NCI-H510A (cell line): ENCODE measurements at places on chromosomes 6 and 20.
A peak's percentile ranks its signal among the peaks of the same experiment; 100 is the strongest.

- DNase-seq = no peak
Measured at GRCh38 chr6:96645106-96645505, 82.2 kb downstream of the FHL5 start.

DNA sequence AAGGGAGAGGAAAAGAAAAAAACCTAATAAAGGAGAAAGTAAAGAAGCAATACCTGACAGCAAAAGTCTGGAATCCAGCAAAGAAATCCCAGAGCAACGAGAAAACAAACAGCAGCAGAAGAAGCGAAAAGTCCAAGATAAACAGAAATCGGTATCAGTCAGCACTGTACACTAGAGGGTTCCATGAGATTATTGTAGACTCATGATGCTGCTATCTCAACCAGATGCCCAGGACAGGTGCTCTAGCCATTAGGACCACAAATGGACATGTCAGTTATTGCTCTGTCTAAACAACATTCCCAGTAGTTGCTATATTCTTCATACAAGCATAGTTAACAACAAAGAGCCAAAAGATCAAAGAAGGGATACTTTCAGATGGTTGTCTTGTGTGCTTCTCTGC lies 70.8 kb upstream of the RNF146 start:
- no peak for DNase-seq

DNA sequence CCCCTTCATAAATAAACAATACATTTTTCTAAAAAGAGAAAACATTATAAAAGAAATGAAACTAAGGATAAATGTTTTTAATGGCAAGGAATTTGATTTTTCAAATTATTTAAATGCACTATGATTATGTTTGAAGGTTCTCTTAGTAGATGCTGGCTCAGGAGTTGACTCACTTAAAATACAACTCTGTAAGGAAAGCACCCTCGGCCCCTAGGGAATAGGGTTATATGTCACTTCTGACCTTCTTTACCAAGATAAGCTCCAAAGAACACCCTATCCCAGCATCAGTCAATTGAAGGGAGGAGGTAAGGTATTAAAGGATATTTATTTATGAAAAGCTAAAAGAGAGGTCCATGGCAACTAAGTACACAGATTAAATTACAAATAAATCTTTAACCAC lies 6.8 kb downstream of the SNAP91 start:
- DNase-seq = no peak

GRCh38 chr20:24910461-24910860 lies 38.6 kb upstream of the CST7 start:
- no peak for DNase-seq

DNA sequence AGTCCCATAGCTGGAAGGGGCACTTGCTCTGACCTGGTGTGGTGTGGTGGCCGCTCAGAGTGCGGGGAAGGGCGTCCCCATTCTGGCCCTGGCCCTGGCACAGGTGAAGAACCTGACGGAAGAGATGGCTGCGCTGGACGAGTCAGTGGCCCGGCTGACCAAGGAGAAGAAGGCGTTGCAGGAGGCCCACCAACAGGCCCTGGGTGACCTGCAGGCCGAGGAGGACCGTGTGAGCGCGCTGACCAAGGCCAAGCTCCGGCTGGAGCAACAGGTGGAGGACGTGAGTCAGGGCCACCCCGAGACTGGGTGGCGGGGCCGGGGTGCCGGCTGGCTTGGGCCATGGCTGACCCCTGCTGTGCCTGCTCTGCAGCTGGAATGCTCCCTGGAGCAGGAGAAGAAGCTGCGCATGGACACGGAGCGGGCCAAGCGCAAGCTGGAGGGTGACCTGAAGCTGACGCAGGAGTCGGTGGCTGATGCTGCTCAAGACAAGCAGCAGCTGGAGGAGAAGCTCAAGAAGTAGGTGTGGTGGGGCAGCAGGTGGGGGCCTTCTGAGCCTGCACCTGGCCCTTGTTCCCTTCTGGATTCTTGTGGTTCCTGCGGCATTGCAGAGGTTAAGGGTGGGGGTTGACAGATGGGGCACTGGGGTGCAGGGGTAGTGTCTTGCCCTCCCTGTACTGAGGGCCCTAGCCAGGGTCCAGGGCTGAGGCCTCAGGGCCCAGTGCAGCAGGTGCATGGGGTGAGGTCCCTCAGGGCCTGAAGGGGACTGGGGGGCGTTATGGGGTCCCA lies 40.8 kb downstream of the MYH7B start:
- no peak for DNase-seq

DNA sequence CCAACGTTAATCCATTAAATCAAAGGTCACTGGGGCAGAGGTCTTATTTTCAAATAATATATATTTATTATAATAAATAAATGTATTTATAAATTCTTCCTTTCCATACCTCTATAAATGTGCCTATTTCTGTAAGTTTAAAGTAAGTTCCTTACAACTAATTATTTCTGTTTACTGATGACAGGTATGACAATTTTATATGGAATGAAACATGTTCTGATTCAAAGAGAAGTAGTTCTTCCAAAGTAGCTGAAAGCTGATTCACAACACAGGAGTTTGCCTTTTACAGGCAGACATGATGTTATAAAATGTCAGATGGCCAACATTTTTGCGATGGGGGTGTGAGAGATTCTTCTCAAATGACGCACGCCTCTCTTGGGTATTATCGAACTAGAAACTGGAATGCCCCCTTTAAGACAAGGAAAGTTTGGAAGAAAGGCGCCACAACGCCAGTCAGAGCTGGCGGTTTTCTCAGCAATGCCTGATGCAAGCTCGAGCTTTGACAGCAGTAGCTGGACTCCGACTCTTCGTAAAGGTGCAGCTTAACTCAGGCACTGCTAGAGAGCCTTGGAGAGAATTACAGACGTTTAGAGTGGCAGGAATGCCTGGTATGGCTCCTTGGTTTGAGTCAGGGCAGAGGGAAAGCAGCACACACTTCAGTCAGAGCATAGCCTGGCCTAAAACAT lies 92.1 kb downstream of the FOXC1 start:
- no peak for DNase-seq

DNA sequence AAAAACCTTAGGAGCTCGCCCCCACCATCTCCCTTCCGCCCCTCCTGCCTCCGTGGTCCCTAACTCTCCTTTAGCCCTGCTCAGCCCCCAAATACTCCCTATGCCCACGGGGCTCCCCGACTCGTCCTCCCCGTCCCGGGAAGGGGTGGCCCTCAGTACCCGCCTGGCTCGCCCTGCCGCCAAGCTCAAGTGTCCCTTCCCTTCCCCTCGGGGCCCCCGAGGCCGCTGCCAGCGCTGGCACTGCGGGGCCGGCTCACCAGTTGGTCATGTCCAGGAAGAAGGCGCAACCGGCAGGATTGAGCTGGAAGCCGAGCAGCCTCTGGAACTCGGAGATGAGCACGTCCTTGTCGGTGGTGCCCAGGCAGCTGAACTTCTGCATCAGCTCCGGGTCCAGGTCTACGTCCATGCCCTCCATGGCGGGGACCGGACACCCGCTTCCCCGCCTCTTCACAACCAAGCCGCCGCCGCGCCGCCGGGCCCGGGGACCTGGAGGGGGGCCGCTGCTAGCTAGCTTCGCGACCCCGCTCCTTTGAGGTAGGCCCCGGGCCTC lies 303 bp downstream of the ILRUN start:
- DNase-seq = peak; percentile 78

DNA sequence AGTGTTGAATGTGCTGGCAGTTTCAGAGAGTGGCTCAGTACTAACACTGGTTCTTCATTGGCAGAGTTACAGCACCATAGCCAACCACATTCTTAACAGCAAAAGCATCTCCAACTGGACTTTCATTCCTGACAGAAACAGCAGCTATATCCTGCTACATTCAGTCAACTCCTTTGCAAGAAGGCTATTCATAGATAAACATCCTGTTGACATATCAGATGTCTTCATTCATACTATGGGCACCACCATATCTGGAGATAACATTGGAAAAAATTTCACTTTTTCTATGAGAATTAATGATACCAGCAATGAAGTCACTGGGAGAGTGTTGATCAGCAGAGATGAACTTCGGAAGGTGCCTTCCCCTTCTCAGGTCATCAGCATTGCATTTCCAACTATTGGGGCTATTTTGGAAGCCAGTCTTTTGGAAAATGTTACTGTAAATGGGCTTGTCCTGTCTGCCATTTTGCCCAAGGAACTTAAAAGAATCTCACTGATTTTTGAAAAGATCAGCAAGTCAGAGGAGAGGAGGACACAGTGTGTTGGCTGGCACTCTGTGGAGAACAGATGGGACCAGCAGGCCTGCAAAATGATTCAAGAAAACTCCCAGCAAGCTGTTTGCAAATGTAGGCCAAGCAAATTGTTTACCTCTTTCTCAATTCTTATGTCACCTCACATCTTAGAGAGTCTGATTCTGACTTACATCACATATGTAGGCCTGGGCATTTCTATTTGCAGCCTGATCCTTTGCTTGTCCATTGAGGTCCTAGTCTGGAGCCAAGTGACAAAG lies 17.0 kb upstream of the ADGRF4 start:
- no peak for DNase-seq

DNA sequence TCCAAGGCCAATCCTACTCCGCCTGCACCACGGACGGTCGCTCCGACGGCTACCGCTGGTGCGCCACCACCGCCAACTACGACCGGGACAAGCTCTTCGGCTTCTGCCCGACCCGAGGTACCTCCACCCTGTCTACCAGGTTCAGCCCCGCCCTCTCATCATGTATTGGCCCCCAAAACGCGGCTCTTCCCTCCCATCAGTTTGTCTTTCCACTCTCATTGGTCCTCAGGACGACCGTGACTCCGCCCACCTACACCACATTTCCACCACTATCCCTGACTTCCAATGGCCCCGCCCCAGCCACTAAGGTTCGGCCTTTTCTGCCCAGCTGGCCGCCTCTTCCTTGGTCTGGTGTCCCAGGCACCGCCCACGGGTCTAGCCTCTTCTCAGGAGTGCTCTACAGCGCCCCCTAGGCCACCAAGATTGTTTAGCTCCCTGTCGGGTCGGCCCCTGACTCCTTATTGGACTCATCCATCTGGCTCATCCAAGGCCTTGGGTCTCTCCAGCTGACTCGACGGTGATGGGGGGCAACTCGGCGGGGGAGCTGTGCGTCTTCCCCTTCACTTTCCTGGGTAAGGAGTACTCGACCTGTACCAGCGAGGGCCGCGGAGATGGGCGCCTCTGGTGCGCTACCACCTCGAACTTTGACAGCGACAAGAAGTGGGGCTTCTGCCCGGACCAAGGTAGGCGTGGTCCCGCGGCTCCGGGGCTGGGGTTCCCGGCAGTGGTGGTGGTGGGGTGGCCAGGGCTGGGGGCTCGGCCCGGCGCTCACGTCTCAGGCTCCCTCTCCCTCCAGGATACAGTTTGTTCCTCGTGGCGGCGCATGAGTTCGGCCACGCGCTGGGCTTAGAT lies 3.1 kb downstream of the MMP9 start:
- DNase-seq = no peak

- DNase-seq = no peak
Measured at GRCh38 chr6:139960671-139961070, 586.2 kb upstream of the CITED2 start.

DNA sequence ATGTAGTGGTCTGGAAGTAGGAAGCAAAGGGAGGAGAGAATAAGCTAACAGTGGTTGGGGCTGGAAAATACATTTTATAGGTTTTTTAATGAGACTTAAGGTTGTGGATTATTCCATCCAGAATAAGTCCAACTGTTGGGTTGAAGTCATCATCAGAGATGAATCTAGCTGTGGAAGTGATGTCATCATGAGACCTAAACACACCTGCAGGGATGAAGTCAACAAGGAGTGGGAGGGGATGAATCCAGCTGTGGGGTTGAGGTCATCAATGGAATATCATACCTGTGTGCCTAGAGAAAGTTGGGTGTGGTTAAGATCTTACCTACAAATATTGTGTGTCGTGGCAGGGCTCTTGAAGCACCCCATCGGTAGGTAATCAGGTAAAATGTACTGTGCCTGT lies 730.7 kb downstream of the RFPL4B start:
- no peak for DNase-seq

- DNase-seq = no peak
Measured at GRCh38 chr20:33945391-33946081, 48.2 kb upstream of the RALY start.

GRCh38 chr20:21554376-21554890 lies 40.6 kb upstream of the NKX2-2 start:
- DNase-seq = no peak

- no peak for DNase-seq
Measured at GRCh38 chr6:119119989-119120388, 41.5 kb upstream of the FAM184A start.

DNA sequence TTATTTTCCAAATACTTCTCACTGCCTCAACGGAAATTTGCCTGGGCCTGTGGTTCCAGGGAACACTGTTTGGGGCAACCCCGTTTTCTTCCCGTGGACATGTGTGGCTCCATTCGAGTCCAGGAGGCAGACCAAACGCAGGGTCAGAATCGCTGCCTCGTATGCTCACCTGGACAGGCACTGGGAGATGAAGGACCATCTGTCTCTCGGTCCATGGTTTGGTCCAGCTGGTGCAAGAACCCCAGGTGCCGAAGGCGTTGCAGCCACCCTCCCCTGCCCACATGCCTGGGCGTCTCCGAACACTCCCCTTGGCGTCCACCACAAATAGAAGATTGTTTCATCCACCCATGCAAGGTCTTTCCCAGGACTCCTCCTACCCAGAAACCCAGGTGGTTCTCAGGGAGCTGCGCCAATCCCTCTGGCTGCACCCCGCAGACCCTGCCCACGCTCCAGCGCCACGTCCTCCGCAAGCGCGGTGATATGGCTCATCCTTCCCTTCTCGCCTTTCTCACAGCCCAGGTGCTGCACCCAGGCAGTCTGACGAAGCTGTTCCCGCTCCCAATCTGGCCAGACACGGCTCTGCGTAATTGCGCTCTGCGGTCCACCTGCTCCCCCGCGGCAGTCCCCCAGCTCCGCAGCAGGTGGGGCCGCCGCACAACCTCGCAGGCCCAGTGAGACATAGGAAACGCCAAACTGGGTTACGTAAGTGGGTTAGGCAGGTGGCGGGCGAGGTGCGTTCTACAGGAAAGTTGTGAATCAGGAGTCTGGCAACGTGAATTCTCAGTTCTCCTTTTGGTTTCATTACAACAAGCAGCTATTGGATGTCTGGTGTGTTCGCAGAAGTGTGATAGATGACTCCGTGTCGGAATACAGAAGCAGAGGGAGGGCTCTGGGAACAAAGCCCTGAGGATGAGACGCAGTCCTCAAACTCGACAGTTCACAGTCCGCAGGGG lies 146.2 kb upstream of the ECI2 start:
- peak; percentile 62 for DNase-seq
